ENCODE measurements at places on chromosomes 6 and 20.

GRCh38 chr20:13778827-13779226 lies 5.9 kb downstream of the ESF1 start:
- no peak for DNase-seq

- DNase-seq: no peak
Measured at GRCh38 chr6:7224731-7225130, 88.3 kb downstream of the SSR1 start.

DNA sequence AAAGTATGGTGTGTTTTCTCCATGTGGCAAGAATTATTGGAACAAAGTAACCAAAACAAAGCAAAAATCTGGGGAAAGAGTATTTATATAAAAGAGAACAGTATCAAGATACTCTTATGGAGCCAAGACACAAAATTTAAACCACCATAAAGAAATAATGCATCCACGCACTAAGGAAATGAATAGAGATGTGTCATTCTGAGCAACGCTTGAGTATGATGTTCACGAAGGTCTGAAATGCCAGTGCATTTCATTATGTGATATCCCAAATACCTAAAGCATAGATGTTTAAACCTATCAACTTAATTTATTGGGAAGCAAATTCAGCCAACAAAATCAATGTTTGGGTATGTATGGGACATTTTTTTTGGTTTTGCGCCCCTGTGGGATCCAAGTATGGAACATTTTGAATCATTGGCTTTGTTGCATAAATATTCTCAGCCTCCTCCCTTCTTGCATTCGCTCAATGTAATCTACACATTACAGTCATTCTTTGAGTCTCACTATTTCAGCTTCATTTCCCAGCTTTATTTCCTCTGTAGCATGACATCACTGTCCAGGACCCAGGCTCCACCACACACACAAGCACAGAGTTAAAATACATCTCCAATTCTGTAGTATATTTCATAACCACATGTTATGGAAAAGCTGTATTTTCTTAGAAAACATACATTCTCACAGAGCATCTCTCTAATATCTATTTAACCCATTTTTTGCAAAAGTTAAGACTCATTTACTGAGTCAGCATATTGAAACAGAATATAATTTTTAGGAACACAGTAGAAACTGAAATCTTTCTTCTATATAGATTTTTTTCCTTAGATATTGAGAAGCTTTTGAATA lies 11.6 kb upstream of the MOXD1 start:
- DNase-seq: no peak

- no peak for DNase-seq
Measured at GRCh38 chr6:137882225-137882961, 15.3 kb downstream of the TNFAIP3 start.

Measured in Ammon's horn (tissue), 1 donor.